ENCODE measurements at places on chromosomes 5 and 9. TPM values are rescaled to one million over a fixed set of nuclear protein-coding genes. Genes with fewer than 3 reads are reported as not detected.

The TPD52L3 gene
- total RNA-seq: not detected

The DNAH5 gene
- total RNA-seq: 0.27 TPM

The TAF11L5 gene
- total RNA-seq: not detected

The ANKRD31 gene
- 0.08 TPM for total RNA-seq

The CDKN2A gene
- total RNA-seq: 0.67 TPM

The RNF183 gene
- total RNA-seq: not detected

The GPR151 gene
- not detected for total RNA-seq

The IL3 gene
- total RNA-seq: not detected

The GKAP1 gene
- total RNA-seq: 25.2 TPM

The MARCOL gene
- not detected for total RNA-seq

The MARVELD2 gene
- total RNA-seq: 0.94 TPM

The SLC6A7 gene
- total RNA-seq: not detected

The FOXD4L4 gene
- not detected for total RNA-seq

The LCN1 gene
- not detected for total RNA-seq

The EQTN gene
- total RNA-seq: not detected

The BAAT gene
- total RNA-seq: 0.08 TPM

The PCDHGC5 gene
- 3.0 TPM for total RNA-seq

The BSPRY gene
- 0.24 TPM for total RNA-seq

The HTR4 gene
- total RNA-seq: 0.22 TPM

The FUT7 gene
- total RNA-seq: not detected

The GFI1B gene
- total RNA-seq: not detected

The OR2V1 gene
- total RNA-seq: not detected

The CFAP90 gene
- not detected for total RNA-seq

The SPATA31E1 gene
- not detected for total RNA-seq

The LECT2 gene
- total RNA-seq: not detected

The TMEM174 gene
- total RNA-seq: not detected

The ENTREP1 gene
- total RNA-seq: 18.7 TPM

The OR1Q1 gene
- total RNA-seq: not detected

The GRM6 gene
- total RNA-seq: not detected

The NUTM2G gene
- not detected for total RNA-seq

The IFNK gene
- total RNA-seq: not detected

The PHYKPL gene
- 34.4 TPM for total RNA-seq

The HCN1 gene
- total RNA-seq: 0.05 TPM

The ENTR1 gene
- 23.3 TPM for total RNA-seq

The PCDHB8 gene
- 2.1 TPM for total RNA-seq

The UBAP2 gene
- 26.6 TPM for total RNA-seq

The ZCCHC9 gene
- 9.9 TPM for total RNA-seq

The KIF20A gene
- 0.65 TPM for total RNA-seq

The ZNF366 gene
- total RNA-seq: 8.0 TPM

The MEIKIN gene
- total RNA-seq: not detected

The SPINK7 gene
- total RNA-seq: not detected

The HK3 gene
- 7.2 TPM for total RNA-seq

The SLC36A3 gene
- not detected for total RNA-seq

The WNK2 gene
- total RNA-seq: 222 TPM

The ROR2 gene
- 0.43 TPM for total RNA-seq

The ADRA1B gene
- 1.5 TPM for total RNA-seq

The PCDH12 gene
- total RNA-seq: 9.2 TPM

The CD14 gene
- total RNA-seq: 37.7 TPM

The GABRG2 gene
- not detected for total RNA-seq

The HRCT1 gene
- total RNA-seq: 7.4 TPM

The LHX3 gene
- not detected for total RNA-seq

The PCDHB2 gene
- 2.0 TPM for total RNA-seq

The CCL28 gene
- 0.81 TPM for total RNA-seq

The TAS2R1 gene
- not detected for total RNA-seq

The ANKRD33B gene
- total RNA-seq: 2.9 TPM

The IRX2 gene
- 5.6 TPM for total RNA-seq

The SVEP1 gene
- 6.8 TPM for total RNA-seq

The ZNF484 gene
- 4.0 TPM for total RNA-seq

The SLC27A6 gene
- 82.3 TPM for total RNA-seq

The CDH9 gene
- total RNA-seq: not detected
